Choroid plexus epithelial cell (primary cell): ENCODE measurements at places on chromosomes 12 and 14.
A peak's percentile ranks its signal among the peaks of the same experiment; 100 is the strongest.

DNA sequence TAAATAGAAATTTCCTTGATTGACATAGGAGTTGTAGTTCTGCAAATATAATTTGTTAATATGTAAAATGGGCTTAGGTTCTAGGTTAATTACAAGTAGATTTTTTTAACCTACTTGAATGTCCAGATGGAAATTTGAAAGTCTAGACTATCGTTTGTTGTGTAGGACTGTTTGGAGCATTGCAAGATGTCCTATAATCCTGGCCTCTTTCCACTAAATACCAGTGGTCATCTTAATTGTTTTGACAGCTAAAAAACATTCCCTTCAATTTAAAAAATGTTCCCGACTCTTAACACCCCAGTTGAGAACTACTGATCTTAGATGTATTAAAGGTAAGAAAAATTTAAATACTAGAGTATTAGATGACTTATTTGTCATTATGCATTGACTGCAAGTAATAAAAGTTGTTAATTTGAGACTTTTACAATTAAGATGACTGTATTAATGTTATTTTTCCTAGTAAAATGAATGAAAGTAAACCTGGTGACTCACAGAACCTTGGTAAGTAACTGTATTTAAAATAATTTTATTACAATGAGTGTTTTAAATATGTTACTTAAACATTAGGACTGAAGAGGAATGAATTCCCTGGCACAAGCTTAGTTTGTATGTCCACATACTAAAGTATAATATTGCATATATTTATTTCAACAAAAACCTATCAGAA is 21.8 kb downstream of the G2E3 start:
- DNase-seq: peak; percentile 54

DNA sequence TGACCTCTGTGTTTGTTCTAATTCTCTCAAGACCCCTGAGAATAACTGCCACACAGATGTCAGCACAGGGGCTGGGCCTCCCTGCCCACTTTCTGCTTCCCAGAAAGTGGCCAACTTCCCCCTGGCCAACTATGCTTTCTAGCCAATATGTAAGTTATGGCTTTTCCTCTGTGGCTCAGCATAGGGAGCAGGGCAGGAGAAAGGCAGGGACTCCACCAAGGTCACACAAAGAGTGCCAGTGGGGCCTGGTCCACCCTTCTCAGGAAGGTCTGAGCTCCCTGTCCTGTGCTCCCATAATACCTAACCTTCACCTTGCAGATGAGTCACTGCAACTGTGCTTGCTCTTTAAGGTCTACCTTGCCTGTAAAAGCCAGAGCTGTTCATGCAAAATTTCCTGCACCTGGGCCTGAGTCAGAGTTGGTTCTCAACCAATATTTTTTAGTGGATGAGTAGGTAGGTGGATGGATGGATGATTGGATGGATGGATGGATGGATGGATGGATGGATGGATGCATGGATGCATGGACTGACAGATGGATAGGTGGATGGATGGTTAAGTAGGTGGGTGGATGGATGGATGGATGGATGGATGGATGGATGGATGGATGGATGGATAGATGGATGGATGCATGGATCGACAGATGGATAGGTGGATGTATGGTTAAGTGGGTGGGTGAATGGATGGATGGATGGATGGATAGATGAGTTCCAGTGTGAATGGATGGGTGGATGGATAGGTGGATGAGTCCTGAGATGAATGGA is 64.2 kb downstream of the DIO3 start:
- DNase-seq: no peak

DNA sequence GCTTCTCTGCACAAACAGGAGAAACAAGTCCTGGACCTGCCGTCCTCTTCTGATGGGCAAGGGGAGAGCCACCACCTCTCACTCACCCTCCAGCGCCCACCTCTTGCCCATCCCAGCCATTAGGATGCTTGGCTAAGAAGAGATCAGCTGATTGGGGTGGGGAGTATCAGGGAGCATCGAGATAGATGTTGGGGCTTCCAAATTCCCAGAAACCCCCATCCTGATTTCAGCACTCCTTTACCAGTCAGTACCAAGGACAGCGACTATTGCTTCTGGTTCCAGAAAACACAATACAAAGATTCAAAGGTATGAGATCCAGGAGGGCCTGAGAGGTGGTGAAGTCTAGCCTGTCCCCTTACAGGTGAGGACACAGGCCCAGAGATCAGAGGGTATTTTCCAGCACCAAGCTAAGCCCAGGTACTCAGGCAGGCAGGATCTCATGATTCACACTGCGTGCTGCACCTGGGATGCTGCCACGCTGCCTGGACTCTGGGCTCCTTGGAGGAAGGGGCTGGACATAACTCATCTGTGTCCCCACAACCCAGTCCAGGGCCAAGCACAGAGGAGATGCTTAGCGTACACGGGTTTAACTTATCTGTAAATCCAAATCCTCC is 76.6 kb downstream of the TUNAR start:
- DNase-seq: peak; percentile 6

DNA sequence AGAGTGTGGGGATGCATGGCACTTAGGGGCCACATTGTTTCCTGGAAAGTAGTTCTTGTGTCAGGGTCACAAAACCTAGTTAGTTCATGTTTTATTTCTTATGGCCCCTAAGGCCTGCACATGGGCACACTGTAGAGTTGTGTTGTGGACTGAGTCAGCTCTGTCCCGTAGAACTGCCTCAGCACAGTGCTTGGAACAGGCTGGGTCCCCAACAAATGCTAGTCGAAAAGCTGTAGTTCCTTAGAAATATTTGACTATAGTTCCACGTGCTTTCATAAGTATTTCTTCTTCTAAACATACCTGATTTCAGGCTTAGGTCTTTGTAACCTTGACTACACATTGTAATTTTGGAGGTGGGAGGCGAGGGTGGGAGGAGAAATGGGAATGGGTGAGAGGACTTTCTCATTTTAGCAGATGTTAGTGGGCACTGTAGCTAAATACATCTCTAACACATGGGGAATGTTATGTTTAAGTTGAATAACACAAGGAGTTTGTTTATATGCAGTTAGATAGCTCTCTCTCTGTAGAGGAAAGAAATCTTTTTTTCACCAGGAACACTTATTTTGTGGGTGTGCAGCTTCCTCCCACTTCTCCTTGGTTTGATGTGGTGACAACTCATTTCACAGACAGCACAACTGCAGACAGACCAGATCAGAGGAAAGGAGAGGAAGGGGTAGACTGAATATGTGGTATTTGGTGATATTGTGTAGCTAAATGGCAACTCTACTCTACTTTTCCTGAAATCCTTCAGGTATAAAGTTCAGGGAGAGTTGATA is 39.5 kb upstream of the DACT1 start:
- no peak for DNase-seq

DNA sequence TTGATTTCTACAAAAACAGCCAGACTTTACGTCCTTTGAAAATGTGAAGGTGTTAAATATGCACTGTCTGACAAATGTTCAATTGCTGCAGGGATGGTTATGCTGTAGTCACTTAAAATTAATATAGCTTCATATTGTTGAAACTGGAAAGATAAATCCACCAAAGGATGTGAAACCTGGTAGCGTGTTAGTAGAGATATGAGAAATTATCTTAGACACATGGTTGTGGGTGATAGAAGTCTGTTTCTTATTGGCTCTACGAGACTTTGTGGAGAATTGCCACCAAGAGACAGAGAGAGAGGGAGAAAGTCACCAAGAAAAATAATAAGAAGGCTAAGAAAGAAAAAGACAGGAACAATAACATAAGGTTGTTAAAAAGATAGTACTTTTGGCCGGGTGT is 2.6 kb upstream of the CAPRIN2 start:
- DNase-seq: no peak

- no peak for DNase-seq
These were observed 8.1 kb upstream of the CLMN start for GRCh38 chr14:95327558-95328374.
